GM13977 (cell line): ENCODE measurements at places on chromosomes 16 and 17.

DNA sequence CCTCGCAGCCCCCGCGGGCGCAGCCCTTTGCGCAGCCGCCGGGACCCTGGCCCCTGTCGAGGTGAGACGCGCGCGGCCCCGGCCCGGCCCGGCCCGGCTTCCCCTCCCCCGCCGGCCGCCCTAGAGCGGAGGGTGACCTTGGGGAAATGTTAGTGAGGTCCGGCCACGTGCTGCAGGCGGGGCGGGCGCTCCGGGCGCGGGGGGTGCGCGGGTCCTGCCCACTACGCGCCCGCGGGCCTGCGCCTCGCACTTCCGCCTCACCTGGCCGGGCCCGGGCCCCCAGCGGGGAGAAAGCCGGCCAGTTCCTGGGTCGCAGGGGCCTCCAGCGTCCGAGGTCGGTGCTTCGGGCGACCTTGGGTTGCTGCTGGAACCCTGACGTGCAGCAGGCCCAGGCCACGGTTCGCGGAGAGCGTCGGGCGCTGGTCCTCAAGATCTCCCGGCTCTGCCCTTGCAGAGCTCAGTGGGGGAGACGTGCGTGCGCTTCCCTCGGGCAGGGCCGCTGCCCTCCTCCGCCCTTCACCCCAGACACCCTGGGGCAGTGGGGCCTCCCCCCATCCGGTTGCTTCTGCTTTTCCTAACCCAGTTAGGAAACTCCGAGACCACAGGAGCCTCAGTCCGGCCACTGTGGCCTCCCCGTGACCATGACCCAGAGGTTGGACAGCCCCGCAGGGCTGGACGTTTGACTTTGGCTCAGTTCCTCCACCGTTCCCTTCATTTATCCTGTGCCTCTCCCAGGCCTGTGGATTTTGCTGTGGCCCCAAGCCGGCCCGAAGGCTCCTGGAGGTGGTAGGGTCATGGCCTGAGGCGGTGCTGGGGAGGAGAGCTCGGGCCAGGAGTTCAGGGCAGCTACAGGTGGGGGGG lies 791 bp downstream of the MCRIP2 start:
- peak; percentile 84 for DNase-seq

DNA sequence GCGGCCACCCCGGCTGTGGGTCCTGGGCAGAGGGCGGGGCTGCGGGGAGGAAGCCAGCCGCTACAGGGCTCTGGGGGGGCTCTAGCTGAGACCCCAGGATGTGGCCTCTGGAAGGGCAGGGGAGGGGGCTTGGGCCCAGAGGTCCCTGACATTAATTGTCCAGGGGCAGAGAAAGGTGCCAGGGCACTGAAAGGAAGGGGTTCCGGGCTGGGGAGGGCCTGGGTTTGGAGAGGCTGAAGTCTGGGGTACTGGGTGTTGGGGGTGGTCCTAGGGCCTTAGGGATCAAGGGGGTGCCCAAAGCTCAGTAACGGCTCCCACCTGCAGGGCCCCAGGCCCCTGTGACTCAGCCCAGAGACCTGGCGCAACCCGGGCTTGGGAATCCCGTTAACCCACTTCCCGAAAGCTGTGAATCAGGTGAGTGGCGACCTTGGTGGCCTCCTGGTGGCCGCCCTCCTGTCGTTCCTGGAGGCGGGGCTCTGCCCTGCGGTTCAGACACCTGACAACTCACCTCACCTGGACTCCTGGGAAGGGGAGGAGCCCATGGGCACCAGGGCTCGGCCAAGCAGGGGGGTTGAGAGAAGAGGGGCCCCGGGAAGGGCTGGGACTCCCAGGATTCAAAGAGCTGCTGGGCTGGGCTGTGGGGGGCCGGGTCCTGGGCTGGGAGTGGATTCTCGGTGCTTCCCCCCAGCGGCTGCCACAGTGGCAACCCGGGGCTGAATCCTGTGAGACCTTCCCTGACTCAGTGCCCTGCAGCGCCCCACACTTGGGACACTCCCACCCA lies 465 bp upstream of the PRSS22 start:
- no peak for DNase-seq

DNA sequence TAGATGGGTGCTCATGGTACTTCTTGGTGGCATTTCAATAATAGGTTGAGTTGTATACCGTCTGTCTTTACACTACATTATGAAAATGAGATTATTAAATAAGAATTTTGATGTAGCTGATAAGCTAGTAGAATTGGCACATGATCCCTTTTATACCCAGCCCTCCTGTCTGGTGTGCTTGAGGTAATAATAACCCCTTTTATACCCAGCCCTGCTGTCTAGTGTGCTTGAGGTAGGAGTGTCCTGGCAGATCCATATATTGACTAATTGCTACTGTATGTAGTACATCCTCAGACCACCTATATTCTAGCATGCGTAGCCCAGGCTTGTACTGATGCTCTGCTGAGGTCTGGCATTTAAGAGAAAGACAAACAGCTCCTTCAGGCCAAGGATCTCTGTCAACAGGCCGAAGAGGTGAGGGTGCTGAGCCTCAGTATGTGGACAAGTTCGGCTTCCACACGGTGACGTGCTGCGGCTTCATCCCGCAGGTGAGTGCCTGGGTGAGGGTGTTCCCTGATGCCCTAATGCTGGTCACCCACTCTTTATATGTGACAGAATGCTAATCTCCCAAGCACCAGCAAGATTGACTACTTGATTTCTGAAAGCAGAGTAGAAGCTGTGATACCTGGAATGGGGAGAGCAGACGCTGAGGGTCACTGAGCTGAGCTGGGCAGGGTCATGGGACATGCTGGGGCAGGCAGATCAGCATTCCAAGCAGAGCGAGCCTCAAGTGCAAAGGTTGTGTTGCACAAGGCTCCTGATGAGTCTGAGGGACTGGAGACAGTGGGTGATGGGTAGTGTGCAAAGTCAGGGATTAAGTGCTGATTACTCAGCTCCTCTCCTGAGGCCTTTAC lies 5.7 kb downstream of the FN3K start:
- no peak for DNase-seq

DNA sequence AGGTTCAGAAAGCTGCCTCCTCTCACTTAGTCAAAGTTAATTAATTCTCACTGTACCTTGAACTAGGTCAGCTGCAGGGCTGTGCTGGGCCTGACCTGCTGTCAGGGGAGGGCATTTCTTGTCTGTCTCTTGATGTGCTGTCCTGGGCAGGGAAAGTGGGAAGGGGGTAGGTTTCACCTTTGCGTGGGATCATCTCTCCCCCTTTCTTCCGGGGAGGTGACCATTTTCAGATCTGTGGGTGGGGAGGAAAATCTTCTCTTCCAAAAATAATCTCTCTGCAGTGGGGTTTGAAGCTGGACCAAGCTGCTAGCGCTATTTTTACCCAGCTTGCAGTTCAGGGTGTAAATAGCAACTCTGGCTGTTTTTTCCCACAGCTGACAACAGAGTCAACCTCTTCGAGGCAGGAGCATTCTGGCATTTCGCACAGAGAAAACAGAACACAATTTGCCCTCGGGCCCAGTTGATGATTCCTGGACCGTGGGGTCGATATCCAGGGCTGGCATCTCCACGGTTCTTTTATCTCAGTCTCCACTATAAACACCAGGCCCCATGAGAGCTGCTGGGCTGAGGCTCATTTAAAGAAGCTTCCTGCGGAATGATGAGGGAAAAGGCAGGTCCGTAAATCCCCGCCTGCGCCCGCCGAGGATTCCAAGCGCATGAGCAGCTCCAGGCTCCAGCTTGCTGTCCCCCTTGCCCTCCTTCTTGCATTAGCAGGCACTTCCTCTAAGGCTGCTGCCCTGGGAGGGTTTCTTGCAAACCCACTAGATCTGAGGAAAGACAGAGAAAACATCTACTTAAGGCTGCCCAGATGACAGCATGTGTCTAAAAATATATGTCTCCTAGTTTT lies 93.9 kb downstream of the YPEL2 start:
- no peak for DNase-seq

GRCh38 chr16:69123910-69124309 lies 8.5 kb downstream of the CHTF8 start:
- peak; percentile 75 for DNase-seq

DNA sequence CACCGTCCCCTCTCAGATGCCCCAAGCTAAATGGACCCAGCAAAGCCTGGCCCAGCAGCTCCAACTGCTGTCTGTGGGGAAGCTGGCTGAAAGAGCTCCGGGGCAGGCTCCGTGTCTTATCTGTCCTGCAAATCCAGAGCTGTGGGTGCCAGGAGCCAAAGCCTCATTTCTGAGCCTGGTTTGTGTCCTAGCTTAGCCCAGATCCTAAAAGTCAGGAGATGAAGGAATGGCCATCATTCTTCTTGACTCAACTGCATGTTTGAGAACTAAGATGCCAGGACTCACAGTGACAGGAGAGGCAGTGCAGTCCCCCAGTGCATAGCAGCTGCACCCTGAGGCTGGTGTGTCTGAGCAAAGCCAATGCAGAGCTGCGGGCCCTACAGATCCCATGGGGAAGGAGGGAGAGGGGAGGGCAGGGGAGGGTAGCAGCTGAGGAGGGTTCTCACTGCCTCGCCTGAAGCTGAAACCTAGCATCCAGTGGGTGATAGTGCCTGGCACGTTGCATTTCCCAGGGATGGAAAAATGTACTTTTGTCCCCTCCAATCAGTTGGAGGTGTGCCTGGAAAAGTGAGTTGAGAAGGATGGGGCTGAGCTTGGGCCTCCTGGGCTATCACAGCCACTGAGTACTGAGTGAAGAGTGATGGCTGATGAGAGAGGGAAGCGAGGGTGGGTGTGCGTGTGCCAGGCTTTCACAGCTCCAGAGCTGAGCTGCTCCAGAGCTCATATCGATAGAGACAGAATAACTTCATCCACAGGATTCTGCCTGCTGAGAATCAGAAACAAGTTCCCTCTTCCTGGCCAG lies 24.5 kb upstream of the CD300E start:
- DNase-seq: no peak

DNA sequence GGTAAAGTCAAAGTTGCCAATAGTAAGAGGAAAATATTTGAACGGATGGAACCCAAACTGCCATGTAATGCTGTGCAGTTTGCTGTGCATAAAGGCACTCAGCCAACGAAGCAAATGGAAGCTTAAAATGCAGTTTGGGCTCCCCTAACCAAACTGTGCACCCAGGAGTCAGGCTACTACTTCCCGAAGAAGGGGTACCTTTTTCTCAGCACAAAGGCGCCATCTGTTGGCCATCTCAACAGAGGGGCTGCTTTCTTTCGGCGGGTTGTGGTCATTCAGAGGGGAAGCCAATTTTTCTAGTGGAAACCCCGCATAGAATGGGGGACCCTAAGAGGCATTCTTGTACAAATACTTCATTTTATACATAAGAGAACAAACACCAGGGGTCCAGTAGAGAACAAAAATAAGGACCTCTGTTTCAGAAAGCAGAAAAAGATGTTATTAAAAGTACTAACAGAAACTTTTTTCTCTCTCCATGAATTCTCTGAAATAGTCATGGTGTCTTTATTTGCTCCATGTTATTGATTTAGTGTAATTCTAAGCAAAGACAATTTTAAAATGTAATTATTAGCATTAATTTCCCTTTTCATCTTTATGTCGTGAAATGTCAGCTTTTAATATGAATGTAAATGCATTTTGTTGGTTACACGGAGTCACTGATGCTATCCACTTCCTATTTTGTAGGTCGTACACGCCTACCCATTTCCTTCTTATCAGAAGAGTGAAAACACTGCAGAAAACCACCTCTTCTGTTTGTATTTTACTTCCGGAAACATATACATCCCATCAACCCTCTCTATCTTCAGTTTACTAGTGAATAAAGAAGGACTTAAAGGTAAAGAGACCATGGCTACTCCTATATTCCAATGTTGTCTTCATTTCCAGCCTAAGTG lies 453.3 kb downstream of the KCNJ2 start:
- DNase-seq: peak; percentile 50
